Colonic mucosa (tissue), 4 donors: ENCODE measurements at places on chromosomes 7 and 10. TPM values are rescaled to one million over a fixed set of nuclear protein-coding genes. Genes with fewer than 3 reads are reported as not detected.

DNA sequence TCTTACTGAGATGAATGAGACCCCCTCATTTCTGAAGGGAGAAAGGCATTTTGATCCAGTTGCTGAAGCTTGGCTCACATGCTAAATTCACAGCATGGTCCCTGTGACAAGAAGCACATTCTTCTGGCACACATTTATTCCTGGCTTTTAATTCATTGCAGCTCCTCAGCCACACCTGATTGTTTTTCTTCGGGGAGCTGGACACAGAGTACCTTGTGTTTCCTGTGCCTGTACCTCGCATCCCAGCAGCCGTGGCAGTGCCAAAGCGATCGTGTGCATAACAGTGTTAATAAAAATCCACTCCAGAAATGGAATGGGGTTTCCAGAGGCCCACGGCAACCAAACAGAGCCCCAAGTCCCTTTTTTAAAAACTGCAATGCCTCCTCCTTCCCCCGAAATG, 615.3 kb upstream of the MGMT start:
- no peak for DNase-seq

The IQCE gene
- total RNA-seq, result 23.2 TPM

DNA sequence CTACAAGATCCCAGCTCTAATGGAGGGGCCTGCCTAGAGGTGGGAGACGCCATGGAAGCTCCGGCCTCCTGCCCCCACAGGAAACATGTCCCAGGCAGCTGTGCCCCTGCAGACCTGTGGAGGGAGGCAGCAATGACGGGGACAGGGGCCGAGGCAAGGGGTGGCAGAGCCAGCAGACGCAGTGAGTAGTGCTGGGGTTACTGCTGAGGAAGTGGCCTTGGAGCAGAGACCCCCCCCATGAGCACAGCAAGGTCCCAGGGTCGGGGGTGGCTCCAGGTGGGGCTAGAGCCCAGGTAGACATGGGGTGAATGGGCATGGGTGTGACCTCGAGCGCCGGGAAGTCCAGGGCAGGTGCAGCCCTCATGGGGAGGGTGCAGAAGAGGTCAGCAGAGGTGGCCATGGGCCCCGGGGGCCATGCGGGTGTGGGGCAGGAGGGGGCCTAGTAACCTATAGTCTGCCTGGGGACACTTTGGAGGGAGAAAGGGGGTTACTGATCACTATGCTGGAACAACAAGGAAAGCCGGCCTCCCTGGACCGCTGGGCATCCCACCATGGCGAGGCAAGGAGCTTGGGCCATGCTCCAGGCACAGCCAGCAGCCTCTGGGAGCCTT, 45.5 kb downstream of the JAKMIP3 start:
- DNase-seq, result peak; percentile 10

- no peak for DNase-seq
These were observed 132.7 kb upstream of the KCNMA1 start for GRCh38 chr10:77770081-77770867.

GRCh38 chr10:12098966-12099365, 30.2 kb downstream of the DHTKD1 start:
- no peak for DNase-seq

- no peak for DNase-seq
These were observed 5.8 kb upstream of the ZNF22 start for GRCh38 chr10:44994752-44995530.

The AHR gene
- total RNA-seq, result 30.3 TPM

DNA sequence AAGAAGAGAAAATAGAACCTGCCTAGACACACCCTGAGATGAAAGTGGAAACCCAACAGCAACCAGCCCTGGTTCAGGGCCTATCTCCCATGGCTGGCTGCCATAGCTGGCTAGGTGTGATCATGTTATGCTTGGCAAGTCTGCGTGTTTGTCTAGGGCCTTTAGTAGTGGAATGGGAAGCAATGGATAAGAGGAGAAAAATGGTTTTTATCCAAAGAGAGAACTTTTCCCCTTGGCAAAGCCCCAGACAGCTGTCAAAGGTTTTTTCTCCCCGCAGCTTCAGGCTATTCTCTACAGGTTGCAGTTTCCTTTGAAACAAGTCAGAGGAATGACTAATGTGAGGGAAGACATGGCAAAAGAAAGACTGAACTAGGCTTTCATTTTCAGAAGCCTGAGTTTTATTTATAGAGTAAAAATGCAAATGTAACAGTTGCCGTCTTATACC, 161.5 kb downstream of the SEMA3D start:
- peak; percentile 46 for DNase-seq

DNA sequence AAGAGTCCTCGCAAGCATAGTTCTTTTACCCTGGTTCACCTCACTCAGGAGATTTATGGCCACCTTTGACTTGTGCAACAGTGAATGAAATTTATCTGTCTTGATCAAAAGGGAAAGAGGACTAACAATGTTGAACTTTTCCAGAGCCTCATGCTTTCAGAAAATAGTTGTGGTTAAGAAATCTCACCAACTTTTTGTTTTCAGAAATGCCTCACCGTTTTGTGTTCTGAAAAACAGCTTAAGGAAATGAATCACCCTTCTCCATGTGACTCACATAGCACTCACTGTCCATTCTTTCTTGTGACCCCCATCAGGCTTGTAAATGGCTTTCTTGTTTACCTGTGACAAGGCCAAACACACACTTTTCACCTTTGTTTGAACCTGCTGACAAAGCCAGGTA, 148.6 kb upstream of the FAM3C start:
- no peak for DNase-seq

DNA sequence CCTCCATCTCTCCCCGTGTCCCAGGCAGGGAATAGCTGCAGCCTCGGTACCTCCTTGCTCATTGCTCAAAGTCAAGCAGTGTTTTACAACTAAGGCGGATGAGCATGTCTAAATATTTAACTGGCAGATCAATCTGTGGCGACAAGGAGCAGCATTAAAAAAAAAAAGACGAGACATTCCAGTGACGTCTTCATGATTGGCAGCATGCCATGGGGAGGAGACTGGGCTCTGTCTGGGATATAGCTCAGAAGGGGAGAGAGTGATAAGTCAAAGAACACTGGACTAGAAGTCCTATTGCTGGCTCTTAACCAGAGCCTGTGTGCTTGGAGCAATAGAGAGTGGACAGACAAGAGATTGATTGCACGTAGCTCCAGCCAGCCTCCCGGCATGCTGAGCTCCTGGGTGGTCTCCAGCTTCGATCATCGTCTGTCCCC, 287.5 kb upstream of the PODXL start:
- DNase-seq, result peak; percentile 40

DNA sequence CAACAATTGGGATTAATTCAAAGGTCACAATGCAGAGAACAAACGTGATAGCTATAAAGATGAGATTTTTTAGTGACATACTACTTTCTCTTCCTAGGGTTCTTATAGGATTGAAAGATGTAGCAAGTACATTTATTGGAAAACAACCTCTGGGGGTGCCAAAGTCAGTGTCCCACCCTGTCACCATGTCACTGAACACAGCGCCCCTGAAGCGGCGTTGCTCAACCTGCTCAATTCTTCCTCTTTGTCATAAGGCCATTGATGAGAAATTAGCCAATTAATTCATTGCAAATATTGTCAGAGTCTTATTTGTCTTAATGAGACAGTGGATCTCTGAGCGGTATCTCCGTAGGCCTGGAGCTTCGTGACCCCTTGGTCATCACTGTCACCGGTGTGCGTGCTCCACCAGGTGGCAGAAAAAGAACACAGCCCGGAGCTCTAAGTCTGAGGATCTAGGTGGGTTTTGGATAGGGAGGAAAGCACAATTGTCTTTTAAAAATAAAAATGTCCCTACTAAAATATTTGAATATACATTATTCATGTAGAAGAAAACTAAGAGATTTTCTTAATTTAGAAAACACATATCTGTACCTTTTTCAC, 362.6 kb downstream of the PAXIP1 start:
- no peak for DNase-seq

DNA sequence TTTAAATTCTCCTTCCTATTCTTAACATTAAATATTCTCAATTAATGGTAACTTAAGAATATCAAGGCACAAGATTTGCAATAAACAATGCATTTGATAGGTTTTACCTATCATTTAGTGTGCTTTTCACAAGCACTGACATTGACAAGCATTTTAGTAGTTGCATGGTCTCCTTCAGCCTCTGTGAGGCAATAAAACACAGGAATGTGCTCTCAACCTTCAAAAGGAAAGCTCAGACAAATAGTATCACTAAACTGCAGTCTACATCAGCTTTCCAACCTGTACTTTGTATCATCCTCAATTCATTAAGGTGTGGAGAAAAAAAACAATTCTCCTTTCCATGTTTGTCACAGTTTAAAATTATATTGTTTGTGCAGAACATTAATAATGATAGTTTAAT, 51.1 kb upstream of the TSPAN13 start:
- DNase-seq, result no peak

The GNAI1 gene
- 13.3 TPM for total RNA-seq

GRCh38 chr10:19385846-19386450, 337.3 kb downstream of the MALRD1 start:
- no peak for DNase-seq

DNA sequence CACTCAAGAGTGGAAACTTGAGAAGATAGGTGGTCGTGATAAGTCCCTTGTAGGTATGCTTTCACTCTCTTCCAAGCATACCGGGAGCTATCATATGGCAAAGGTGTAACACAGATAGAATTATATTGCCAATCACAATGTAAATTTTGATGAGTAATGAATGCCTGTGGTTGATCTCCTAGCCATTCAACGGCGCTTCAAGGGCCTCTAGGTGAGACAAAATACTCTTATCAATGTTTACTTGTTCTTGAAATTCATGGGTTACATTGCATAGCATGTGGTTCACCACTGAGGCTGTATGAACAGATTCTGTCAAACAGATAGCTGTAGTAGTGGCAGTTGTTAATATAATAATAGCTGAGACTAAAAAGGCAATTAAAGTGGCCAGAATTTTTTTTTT, 82.4 kb downstream of the THSD7A start:
- no peak for DNase-seq

DNA sequence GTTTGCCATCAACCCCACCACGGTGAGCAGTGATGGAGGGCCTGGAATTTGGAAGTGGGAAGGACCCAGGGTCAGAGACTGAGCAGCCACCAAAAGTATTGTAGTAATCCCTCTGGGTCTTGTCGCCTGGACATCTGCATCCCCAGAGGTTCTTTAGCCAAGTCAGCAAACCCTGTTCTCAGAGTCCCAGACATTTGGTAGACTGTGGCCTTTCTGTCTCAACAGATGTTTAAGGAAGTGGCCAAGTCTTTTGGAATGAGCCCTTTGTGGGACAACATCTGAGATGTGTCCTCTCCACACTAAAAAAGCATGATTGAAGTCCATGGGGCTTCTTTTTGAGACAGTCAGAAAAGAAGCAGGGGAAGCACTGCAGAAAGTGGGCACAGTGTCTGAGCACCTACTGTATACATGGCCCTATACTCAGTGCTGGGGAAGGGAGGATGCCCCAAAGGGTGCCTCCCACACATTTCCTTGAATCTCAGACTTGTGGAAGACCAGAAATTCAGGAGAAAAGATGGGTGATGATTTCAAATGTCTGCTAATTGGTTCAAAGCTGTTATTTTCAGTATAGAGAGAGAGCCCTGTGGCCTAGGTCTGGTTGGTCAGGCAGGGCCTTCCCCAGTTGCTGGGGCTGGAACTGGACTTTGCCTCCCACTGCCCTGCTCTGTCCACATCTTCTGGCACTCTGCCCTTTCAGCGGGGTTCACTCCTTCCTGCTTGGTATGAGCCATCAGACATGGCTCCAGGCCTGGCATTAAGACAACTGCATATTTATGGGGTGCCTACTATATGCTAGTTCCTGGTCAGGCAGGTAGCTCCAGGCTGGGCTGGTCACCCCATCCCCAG, 26.5 kb upstream of the VSIR start:
- peak; percentile 47 for DNase-seq

GRCh38 chr10:133346413-133346812, 760 bp upstream of the PRAP1 start:
- DNase-seq, result no peak

GRCh38 chr10:132899054-132899750, 43.2 kb downstream of the CFAP46 start:
- no peak for DNase-seq

- DNase-seq, result no peak
These were observed 35.0 kb downstream of the AUTS2 start for GRCh38 chr7:69633122-69633831.

The OIT3 gene
- total RNA-seq, result 0.19 TPM

The SUPV3L1 gene
- 26.8 TPM for total RNA-seq

The SLC16A12 gene
- total RNA-seq, result 0.24 TPM

The FANK1 gene
- total RNA-seq, result 6.9 TPM

The CAV2 gene
- total RNA-seq, result 22.0 TPM

The MICALL2 gene
- 117 TPM for total RNA-seq

GRCh38 chr7:33837356-33837851, 67.9 kb upstream of the BMPER start:
- DNase-seq, result peak; percentile 23

The CUBN gene
- total RNA-seq, result 0.25 TPM

GRCh38 chr10:84008878-84009277, 130.4 kb upstream of the GHITM start:
- DNase-seq, result peak; percentile 46

The SPAM1 gene
- not detected for total RNA-seq

DNA sequence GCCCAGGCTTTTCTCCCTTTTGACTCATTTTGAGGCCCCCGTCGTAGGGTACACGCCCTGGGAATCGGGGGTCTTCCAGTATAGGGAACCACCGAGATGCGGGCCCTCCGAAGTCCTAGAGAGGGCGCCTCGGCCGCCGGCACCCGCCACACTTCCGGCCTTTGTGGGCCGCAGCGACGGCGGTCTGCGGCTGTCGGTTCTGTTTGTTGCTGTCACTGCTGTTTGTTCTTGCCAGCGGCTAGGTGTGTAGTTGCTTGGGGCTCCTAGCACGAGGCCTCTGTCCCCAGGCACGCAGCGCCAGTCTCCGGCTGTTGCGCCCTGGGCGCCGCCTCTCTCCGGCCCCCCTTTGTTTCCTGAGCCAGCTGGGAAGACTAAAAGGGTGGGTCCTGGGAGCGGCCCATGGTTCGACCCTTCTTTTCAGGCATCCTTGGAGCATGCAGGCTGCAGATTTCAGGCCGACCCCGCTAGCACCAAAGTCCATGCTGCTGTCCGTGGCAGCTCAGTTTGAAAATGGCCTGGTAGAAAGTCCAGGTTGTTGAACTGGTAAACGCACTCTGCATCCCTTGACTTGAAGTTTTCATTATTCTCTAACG, 17.8 kb upstream of the ZKSCAN1 start:
- DNase-seq, result peak; percentile 57

GRCh38 chr10:131907679-131908078, 6.9 kb downstream of the PPP2R2D start:
- no peak for DNase-seq
